ENCODE measurements at places on chromosomes 1 and 21.

GRCh38 chr1:160217481-160218051 is 12.4 kb downstream of the PEA15 start:
- ATAC-seq, result no peak

DNA sequence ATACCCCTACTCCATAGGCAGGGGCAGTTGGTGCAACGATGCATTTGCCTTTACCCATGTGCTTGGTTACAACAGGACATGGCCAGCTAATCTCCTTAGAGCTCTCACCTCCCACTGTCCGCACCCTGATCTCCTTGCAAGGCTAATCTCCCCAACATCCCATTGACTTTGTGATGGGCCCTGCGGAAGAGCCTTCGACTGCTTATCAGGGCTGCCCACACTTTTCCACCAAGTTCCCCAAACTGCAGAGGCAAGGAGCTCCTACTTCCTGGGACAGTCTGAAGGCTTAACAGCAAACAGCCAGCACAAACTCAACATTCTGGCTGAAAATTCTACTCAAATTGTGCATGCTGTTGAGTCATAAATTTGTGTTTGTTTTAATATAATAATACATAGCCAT is 36.0 kb downstream of the C1orf94 start:
- ATAC-seq, result no peak

DNA sequence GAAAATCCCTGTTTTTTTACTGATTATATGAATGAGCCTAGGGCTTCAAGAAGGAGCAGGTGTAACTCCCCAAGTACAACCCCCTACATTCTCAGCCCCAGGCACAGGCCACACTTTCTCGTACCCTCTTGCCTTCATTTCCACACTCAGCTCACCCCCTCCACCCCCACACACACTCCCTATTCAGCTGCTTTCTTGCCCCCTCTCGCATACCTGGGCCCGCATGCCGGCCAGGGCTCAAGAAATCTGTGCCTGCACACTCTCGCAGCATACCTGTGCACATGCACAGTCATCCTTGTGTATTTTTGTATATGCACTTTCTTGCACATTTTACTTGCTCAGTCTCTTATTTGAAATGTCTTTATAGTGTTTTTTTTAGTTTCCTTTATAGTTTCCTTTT is 2.0 kb downstream of the PTPRF start:
- ATAC-seq, result no peak

- ATAC-seq, result no peak
These were observed 2.4 kb upstream of the CCT8 start for GRCh38 chr21:29075706-29076466.

DNA sequence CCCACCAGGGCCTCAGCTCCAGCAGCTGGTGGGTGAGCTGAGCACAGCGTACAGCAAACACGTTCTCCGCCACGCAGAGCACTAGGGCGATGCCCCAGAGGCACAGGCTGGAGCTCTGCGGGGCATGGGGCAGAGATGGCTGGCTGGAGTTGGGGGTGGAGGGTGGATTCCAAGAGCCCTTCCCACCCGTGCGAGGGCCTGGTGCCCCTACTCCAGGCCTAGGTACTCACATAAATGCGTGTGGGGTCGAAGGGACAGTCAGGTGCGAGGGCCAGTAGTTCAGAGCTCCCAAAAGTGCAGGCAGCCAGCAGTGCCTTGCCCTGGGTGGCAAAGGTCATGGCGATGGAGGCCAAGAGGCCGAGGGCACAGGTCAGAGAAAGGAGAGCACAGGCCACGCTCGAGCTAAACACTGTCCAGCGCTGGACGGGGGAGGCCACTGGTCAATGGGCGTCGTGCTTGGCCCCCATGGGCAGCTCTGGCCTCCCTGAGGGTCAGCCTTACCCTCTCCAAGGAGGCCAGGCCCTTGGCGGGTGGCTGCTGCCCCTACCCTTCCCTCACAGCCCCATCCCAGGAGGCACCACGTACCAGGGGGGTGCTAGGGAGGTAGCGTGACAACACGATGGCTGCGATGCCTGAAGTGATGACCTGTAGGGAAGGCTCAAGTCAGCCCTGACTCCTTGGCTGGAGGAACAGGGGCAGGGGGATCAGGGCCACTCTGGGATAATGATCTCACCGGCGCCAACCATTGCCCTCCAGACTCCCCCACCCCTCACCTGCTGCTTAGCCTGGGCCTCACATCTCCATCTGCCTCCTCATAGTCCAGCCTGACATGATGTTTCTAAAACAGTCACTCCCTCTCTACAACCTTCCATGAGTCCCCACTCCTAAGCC is 5.6 kb downstream of the TMEM54 start:
- ATAC-seq, result no peak

- no peak for ATAC-seq
These were observed 3.5 kb upstream of the ACBD6 start for GRCh38 chr1:180505732-180506335.

- no peak for ATAC-seq
These were observed 260.4 kb upstream of the DPYD start for GRCh38 chr1:98181036-98181764.
